ENCODE measurements at places on chromosomes 5 and 9.

- DNase-seq, result no peak
These were observed 98.6 kb upstream of the SLC25A48 start for GRCh38 chr5:135735831-135736230.

DNA sequence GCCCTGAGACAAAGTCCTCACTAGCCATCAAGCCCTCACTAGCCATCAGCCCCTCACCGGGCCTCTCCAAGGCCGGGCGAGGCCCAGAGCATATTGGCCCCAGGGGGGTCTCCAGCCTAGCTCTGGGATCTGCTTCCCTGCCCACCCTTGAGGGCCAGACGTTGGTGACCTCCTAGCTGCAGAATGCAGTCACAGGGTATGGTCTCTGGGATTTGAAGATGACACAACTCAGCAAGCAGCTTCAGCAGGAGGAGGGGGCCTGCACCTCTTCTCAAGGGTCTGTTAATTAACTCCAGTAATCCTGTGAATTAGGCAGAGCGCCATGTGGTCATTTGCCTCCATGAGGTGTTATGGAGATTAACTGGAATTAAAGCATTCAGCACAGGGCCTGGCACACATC, 116.9 kb upstream of the SPOCK1 start:
- no peak for DNase-seq

- no peak for DNase-seq
These were observed 45.6 kb downstream of the NKD2 start for GRCh38 chr5:1054018-1054798.

GRCh38 chr9:78856144-78856543, 559.2 kb downstream of the PSAT1 start:
- DNase-seq, result no peak

DNA sequence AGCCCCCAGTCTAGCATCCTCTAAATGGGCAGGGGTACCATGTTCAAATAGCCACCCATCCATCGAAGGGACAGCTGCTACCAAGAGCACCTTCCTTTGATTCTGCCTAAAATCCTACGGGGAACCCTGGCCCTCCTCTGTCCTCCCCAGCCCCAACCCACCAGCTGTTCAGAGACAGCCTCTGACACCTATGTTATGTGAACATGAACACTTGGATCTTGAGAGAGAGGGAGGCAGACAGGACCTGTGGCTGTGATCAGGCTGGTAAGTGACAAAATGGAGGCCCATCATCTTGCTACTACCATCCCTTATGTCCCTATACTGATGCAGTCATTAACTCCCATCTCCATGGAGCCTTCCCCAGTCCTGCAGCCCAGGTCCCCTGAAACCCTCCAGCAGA, 8.2 kb downstream of the SLC23A1 start:
- DNase-seq, result no peak

- DNase-seq, result peak; percentile 33
These were observed 12.9 kb downstream of the RGS14 start for GRCh38 chr5:177370488-177371119.

DNA sequence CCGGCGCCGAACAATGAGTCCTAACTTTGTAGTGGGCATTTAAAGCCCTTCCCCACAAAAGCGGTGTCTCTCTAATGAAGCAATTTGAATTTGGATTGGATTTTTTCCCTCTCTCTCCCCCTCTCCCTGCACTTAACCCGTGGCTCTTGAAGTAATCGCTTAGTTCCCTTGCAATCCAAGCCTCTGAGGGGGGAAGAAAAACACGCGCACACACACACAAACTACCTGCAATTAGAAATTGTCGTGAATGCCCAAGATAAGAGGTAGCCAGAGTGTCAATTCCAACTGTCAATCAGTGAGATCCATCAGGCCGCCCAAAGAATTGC, 1.2 kb downstream of the LHX6 start:
- no peak for DNase-seq

DNA sequence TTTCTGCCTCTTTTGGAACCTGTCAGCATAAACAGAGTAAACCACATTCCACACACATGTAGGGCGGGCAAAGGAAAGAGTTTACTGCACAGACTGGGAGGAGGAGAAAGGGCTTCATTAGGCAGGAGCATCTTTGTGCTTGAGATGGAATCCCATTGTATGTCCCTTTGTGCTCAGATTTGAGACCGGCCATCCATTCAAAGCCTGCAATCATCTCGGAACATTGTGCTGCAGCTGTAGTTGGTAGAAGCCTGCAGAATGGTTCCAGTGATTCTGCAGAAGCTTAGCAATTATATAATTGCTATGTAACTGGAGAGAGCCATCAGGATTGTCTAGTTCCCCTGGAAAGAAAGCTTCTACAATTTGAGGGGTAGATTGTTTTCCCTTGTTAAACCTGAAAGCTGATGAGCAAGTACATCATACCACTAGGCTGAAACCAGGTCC, 16.5 kb downstream of the ZNF462 start:
- DNase-seq, result no peak
